ENCODE measurements at places on chromosomes 5 and 9.

DNA sequence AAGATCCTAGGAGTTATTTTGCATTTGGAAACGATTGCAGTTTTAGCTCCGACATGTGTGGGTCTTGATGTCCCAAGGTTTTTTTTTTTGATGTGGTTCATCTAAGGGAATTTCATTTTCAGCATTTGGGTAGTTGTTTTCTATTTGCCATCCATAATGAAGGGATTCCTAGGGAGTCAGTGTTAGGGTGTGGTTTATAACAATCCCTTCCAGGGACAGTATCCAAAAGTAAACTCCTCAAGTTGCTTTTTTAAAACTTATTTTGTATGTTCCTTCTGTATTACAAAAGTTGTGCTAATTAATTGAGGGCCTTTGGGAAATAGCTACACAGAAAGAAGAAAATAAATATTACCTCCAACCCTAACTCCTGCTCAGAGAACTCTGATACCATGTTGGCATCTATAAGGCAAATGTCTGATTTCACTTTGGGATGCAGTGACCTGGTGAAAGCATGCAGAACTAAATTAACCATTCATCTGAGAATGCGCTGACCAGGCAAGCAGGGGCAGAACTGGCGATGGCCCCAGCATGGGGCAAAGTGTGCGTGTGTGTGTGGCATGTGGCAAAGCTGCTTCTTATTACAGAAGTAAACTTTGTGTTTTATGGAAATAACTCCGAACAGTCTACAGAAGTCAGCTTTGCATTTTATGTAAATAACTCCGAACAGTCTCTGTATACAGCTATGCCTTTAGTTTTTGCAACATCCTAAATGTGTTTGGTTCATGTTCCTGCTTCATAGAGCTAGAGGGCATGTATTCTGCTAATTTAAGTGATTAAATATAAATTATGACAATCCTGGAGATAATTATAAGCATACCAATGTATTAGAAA, 237.2 kb downstream of the TRPM3 start:
- DNase-seq: peak; percentile 42

DNA sequence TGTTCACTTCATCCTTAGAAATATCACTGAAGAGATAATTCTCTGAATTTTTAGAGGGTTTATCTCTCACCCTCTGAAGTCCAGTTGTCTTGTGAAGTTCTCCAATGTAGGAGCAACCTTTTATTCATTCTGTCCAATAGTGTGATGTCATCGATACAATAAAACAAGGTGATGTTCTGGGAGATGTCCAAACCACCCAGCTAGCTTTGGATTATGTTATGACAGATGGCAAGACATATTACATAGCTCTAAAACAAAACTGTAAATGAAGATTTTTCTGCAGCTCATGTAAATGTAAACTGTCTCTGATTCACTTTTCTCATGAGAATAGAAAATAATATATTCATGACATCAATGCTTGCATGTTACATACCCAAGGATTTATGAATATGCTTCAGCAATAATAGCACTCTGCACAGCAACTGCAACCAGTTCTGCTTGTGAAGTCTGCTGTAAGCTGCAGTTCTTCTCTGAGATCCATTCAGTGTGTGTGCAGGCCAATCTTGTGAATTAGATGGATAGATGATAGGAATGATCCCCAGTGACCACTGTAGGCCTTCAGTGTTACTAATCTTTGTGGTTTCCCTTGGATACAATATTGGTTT, 172.6 kb upstream of the CDH12 start:
- no peak for DNase-seq

DNA sequence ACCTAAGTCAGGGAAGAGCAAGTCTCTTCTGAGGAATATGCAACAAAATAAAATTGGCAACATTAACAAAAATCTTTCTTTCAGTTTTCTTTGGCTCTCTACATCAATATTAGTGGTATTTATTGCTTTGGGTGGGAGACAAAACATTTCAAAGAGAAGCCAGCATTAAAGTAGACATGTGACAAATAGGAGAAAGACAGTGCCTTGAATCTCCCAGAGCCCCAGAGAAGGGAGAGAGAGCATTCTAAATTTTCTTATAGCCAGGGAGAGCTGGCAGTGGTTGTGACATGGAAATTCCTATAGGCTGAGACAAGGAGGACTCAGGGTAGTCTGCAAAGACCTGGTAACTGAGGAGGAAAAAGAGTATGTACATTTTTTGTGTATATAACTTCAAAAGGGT, 79.4 kb upstream of the NREP start:
- DNase-seq: no peak

DNA sequence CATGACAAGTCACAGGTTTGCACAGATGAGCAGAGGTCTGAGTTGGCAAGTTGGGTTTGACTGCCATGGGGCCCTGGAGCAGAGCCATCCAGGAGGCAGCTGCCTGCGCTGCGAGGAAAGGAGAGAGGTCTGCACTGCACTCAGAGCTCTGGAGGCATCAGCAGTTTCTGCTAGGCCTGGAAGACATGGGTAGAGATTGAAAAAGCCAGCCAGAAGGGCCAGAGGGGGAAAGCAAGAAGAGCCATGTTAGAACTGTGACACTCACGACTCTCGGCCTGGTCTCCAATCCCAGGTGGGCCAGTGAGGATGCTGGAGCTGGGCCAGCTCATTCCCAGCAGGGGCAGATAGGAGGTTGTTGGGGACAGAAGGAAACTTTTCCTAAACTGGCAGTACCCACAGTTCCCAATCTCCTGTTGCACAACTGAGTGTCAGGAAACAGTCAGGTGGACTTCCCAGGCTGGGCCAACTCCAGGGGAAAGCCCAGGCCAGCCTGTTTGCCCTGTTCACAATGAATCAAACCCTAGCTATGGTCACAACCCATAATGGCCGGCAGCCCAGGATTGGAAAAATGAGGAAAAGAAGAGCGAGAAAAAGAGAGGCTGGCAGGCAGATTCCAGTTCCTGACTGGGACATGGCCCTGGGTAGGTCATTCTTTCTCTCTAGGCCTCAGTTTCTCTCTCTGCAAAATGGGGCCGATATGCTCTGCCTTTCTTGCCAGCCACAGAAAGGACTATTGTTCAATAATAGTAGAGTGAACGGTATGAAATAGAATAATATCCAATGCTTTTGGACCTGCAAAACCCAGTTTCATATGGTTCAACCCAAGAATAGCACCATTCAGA, 7.8 kb upstream of the ORM1 start:
- DNase-seq: no peak
